ENCODE measurements at places on chromosomes 2 and 18. TPM values are rescaled to one million over a fixed set of nuclear protein-coding genes. Genes with fewer than 3 reads are reported as not detected.

DNA sequence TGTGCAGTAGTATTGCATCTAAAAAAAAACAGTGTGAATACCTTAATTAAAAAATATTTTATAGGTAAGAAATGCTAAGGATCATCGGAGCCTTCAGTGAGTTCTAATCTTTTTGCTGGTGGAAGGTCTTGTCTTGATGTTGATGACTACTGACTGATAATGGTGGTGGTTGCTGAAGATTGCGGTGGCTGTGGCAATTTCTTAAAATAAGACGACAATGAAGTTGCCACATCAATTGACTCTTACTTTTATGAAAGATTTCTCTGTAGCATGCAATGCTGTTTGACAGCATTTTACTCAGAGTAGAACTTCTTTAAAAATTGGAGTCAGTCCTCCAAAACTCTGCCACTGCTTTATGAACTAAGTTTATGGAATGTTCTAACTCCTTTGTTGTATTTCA is 36.2 kb downstream of the GLS start:
- no peak for DNase-seq

Gene ACVR1C
- total RNA-seq, result 0.83 TPM

Gene FAP
- total RNA-seq, result 102 TPM

Gene MLPH
- 155 TPM for total RNA-seq

Gene GTF3C2
- total RNA-seq, result 42.3 TPM

Measured in LHCN-M2 (cell line).